ENCODE measurements at places on chromosomes 16 and 17.

DNA sequence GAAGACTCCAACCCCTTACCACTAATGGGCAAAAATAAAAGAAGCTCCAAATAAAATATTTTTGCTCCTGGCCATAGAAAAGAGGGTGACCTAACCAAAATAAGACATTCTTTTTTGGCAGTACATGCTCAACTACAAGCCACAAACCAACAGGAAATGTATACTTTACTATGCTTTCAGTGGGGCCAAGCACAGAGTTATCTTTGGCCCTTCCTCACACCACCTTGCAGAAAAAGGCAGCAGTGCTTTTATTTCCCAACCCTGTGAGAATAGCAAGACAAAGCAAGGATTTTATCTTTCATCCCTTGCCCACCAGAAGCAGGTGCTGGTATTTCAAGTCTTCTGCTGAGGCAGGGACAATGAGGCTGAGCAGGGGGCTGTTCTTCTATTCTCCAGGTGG is 1493.1 kb downstream of the CDH11 start:
- no peak for DNase-seq

DNA sequence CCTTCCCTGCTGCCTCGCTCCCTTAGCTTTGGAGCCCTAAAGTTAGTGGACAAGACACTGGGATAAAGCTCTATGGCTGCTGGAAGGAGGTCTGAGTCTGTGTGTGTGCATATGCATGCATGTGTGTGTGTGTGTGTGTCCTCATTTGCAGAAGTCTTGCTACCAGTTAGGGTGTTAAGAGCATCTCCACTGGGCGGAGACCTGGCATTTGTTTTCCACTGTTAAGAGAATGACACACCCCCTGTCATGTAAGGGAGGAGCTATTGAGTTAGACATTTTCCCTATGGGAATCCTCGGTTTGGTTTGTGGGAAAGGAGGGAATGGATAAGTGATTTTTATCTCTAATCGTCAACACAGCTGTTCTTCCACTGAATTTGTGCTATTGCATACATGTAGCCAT is 24.8 kb upstream of the ARHGAP23 start:
- DNase-seq, result no peak

GRCh38 chr17:36463916-36464764 is 22.3 kb upstream of the ZNHIT3 start:
- DNase-seq, result no peak

- no peak for DNase-seq
These were observed 3.1 kb upstream of the PERCC1 start for GRCh38 chr16:1427473-1428461.

- DNase-seq, result no peak
These were observed 24.5 kb downstream of the CLUH start for GRCh38 chr17:2687074-2687418.

DNA sequence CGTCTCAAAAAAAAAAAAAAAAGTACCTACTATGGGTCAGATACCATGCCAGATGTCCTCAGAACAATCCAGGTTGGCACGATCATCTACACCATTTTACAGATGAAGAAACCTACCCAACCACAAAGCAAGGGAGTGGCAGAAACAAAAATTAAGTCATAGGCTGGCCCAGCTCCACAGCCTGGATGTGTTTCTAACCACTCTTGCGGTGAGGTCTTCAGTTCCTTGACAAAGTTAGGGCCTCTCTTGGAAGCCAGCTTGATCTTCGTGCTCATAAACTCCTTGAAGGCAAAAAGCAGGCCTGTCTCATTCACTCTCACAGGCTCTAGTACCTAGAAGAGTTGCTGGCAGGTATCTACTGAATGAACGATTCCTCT is 6.2 kb downstream of the GGA2 start:
- no peak for DNase-seq

- no peak for DNase-seq
These were observed 5.3 kb upstream of the DDX52 start for GRCh38 chr17:37648555-37648954.

DNA sequence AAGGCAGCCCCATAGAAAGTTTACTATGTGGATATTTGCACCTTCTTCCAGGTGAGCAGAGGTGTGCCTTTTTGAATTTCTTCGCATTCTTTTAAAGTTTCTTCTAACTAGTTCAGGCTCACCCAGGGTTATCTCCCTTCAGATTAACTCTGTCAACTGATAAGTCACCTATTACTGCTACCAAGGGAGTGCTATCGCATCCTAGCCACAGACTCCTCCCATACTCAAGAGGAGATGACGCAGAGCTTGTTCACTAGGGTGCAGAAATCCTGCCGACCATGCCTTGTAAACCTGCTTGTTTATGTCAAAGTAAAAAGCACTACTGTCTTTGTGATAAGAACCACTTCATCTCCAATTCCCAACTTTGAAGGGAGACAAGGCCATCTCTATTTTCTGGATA is 390.1 kb downstream of the RBFOX1 start:
- DNase-seq, result no peak

DNA sequence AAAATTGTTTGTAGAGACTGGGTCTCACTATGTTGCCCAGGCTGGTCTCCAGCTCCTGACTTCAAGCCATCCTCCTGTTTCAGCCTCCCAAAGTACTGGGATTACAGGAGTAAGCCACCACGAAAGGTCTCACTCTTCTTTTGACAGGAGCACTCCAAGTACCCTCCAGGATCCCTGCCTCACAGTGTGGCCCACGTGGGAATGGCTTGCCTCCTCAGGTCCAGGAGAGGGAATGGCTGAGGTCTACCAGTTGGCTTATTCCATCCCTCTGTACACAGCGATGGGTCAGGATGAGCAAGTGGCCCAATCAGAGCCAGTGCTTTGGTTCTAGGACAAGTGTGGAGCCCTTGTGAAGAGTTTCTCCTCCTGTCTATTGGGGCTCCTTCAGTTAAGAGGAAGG is 73.7 kb upstream of the ZNF423 start:
- no peak for DNase-seq

DNA sequence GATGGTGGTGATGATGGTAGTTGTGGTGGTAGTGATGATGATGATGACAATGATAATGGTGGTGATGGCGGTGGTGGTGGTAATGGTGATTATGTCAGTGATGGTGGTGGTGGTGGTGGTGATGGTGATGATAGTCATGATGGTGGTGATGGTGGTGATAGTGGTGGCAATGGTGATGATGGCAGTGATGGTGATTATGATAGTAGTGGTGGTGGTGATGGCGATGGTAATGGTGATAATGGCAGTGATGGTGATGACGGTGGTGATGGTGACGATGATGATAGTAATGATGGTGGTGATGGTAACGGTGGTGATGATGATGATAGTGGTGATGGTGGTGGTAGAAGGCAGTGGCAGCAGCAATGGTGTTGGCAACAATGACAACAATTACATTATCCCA is 55.3 kb downstream of the RBFOX3 start:
- no peak for DNase-seq

DNA sequence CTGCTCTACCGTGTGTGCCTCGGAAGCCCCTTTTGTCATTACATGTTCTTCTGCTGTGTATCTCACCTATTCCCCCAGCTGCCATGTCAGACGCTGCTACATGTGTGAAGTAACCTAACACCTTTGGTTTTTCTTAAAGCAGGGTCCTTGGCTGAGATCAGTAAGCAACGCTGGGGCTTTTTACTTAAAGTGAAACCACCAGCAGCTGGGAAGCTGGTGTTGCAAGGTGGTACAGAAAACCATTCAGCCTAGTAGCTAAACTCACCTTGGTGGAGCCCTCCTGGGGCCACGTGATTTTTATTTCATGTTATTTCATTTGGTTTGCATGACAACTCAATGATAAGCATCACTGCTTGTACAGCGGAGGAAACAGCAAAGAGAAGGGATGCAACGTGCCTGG is 62.6 kb downstream of the PLCG2 start:
- no peak for DNase-seq

DNA sequence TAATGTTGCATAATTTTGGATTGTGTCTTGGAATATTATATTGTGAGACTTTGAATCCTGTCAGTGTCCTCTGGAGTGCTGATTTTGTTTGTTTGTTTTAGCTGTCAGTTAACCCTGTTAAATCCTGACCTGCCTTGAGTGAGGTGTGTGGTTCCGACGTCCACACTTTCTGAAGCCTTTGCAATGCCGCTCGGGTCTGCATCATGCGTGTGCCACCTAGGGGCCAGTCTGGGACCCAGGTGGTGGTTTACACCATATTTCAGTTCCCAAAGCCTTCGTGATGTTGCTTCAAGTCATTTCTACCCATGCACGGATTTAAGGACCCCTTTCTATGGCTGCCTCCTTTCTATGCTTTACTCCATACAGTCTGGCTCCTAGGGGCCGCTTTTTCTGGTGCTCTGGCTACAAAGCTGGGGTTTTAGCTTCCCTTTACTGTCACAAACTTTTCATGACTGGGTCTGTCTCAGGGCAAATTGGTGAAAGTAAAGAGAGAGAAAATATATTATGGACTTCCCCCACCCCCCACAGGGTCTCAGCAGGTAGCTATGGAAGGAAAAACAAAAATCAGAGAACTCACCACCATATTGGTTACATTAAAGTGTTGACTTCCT is 11.4 kb upstream of the OR4D1 start:
- no peak for DNase-seq

DNA sequence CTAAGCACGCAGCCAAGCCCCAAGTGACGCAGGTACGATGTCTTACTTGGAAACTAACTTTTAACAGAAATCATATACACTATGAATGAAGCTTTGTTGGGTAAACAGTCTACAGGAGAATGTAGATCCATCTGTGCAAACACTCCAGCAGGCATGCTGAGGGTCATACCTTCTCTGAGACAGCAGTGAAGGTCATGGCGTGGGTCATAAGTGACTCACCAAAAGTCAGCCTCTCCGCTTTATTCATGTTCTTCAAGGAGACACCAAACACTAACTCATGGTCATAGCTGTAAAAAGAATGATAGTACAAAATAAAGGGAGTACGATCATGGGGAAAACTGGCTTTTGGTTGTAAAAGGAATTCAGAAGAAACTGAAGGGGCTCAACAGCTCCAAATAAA is 20.6 kb downstream of the BLMH start:
- DNase-seq, result no peak

Data from midbrain (tissue), 1 donor.